ENCODE measurements at places on chromosomes 16 and 17.

- no peak for DNase-seq
These were observed 111.9 kb upstream of the TNRC6C start for GRCh38 chr17:77846531-77847085.

DNA sequence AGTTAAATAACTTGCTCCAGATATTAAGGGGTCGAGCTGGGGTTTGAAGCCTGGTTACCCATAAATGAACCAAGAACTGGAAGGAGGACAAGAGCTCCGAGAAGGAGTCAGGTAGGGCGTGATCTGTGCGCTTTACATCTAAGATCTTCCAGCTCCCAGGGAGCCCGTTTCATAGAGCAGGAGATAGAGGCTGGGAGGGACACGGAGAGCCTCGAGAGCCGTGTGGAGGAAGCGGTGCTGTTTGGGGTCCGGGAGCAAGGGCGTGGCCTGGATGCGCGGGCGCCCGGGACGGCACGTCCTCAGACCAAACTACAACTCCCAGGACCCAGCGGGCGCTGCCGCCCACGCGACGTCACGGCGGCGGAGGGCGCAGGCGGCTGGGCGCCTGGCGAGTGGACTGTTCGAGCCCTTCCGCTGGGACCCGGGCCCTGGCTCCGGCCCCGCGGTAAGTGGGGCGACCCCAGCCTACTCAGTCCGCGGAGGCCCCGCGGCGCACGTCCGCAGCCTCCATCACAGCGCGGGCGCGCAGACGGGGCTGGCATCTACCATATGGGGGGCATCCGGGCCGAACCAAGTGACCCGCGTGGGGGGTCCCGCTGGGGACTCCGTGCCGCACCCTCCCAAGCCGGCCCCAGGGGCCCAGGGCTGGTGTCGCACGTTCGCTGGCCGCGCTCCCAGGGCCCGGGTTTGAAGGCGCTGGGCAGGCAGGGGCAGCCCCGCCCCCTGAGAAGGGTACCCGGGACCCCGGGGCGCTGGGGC is at the start of gene BCKDK:
TSS of gene BCKDK (plus strand) at position 352 of the 759 bp plus-strand sequence. CDS start 838 bp downstream, outside the sequence.
- DNase-seq = peak; percentile 73

DNA sequence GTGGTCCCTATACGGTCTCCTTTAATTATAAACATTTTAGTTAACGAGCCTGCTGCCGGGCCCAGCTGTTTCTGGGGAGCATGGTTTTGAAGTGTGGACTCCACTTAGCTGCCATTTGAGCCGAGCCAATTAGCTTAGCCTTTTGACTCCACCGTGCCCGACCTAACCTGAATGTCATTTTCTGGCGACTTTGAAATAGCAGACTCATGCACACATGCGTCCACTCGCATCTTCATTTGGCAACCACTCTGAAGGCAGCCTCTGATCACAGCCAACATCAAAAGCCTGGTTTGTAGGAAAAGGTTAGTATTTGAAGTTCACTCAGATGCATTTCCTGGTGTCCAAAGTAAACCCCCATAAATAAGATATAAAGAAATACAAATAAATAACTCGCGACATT is 16.8 kb downstream of the AXIN2 start:
- DNase-seq = no peak

DNA sequence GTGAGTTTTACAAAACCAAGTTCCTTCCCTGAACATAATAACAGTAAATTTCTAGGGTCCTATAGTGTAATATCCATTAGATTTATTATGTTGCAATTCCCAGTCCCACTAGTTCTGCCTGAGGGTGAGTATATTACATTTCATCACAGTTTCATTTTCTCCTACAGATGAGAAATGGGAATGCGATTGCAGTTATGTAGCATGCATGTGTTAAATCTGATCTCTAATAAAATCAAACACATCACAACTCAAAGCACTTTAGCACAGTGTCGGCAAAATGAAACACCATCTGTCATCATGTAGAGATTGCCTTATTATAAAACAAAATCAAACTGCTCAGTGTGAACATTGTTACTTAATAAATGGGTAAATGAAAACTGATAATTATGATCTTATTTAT is 180.5 kb upstream of the TOX3 start:
- no peak for DNase-seq

DNA sequence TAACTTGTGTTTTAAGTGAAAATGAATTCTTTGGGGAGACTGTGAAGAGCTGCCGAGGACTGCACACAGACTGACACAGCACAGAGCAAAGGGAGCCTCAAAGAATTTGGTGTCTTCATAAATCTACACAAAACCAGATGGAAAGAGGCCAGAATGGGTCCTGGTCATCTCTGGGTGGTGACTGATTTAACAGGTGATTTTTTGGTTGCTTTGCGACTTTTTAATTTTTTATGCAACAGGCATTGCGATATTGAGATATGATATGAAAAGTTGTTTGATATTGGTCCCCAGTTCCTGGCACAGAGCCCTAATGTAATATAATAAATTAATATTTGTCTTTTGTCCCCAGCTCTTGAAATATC is 12.6 kb upstream of the EIF1 start:
- DNase-seq = no peak

DNA sequence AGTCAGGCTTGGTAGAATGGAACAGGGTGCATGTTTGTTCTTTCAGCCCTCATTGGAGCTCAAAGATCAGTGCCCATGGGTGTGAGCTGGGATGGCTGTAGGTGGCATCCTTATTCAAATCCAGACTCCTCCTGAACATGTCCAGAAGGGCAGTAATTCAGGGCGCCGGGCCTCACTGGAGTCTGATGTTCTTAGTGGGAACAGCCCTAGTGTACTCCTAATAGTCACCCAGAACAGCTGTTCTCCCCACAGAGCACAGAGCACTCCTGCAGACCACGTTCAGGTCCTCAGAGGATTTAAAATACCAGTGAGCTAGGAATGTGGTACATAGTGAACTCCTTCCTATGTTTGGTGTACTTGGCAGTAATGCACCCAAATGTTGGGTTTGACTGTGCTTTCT is 96.2 kb downstream of the BANP start:
- no peak for DNase-seq

- DNase-seq = no peak
These were observed 10.4 kb downstream of the COG1 start for GRCh38 chr17:73203135-73203787.

- no peak for DNase-seq
These were observed 15.5 kb downstream of the SNF8 start for GRCh38 chr17:48928876-48929811.

GRCh38 chr16:26281381-26282110 is 589.8 kb downstream of the HS3ST4 start:
- DNase-seq = no peak

- no peak for DNase-seq
These were observed 33.0 kb upstream of the GUCY2D start for GRCh38 chr17:7969433-7969832.

DNA sequence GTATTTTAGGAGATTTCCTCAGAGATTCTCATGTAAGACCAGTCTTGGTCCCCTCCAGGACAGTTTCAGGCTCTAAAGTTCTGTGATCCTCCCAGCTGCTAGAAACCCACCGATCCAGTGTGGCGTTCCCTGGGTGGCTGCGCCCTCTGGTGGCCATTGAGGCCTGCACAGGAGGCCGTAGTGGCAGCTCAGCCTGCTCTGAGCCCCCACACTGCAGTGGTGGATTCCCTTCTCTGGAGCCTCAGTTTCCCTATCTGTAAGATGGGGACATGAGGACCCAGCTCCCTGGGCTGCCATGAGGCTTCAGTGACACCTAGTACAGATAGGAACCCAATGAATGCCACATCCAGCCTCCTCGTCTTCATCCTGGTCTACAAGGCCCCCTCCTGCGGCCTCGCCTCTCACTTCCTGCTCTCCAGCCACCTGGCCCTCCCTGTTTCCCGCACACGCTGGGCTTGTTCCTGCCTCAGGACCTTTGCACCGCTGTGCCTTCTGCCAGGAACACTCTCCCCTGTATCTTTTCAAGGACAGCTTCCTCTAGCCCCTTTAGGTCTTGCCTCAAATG is 16.5 kb downstream of the CCDC102A start:
- peak; percentile 75 for DNase-seq
